ENCODE measurements at places on chromosomes 3 and 15.

GRCh38 chr3:71045212-71045916 is 538.2 kb downstream of the FOXP1 start:
- no peak for DNase-seq

- DNase-seq: no peak
These were observed 572.2 kb downstream of the MECOM start for GRCh38 chr3:169091196-169091823.

GRCh38 chr15:90413411-90414379 is 25.7 kb downstream of the IQGAP1 start:
- no peak for DNase-seq

DNA sequence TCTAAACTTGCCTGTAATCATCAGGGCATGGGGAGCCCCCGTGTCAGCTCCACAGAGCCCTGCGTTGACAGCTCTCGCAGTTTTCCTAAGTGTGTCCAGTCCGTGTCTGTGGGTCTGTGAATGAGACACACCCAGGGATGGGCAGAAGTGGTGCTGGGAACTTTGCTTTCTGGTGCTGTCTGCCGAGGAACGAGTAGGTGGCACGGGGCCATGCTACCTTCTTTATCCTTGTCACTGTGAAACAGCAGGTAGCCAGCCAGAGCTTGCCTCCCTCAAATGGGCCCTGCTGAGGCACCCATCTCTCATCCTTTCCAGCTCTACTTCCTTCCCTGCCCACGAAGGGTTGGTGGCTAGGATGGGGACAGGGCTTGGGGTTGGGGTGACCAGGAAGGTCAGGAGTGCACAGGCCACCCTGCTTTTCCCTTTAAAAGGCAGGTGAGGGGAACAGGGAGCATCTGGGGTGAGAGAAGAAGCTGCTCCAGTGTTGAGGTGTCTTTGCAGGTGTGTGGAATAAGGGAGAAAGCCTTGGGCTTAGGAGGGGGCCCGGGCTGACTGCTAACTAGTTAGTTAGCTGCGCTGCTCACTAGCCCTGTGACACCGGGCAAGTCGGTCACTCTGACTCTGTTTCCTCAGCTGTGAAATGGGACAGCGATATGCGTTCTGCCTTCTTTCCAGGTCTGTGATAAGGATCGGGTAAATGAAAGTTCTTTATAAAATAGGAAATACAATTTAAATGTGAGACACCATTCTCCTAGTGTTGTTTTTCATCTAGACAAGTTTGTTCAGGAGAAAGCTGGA is 27.9 kb downstream of the PDIA5 start:
- no peak for DNase-seq

- DNase-seq: no peak
These were observed 56.5 kb upstream of the ABHD17C start for GRCh38 chr15:80638553-80639167.

DNA sequence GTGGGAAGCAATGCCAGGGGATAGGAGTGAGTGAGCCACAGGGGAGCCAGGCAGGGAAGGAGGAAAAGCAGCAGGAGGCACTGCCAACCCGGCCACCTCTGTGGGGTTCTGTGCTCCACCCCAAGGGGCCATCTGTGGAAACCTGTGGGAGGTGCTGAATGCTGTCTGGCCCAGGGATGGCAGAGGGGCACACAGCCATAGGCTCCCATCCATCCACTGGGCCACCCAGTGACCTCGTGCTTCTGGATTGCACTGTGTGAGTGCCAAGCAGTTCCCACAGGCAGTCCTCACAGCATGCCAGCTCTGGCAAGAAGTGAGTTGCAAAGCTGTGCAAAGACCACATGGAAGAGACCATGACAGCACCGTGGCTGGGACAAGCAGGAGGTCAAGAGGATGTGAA is 27.5 kb downstream of the DNAJB8 start:
- DNase-seq: no peak

GRCh38 chr3:87810452-87811016 is 248.3 kb downstream of the CGGBP1 start:
- no peak for DNase-seq

DNA sequence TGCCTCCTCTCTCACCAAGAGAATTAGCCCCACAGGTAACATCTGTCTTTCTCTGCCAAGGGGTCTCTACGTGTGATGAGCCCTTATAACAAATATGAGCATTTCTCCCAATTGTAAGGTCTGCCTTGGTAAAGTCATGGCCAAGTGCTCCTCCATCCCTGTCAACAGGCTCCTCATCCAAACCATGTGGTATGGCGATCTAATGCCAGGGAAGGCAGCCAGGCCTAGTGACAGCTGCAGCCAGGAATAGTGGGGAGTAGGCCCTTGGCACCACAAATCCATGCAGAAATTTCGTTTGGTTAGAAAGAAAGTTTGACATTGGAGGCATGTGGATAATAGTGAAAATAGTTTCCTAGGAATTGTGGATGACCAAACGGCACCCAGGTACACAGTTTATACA is 4.7 kb upstream of the LRTM1 start:
- no peak for DNase-seq

GRCh38 chr3:193605876-193606275 is 12.9 kb downstream of the OPA1 start:
- DNase-seq: no peak

GRCh38 chr3:7000501-7000900 is 139.6 kb downstream of the GRM7 start:
- DNase-seq: no peak

DNA sequence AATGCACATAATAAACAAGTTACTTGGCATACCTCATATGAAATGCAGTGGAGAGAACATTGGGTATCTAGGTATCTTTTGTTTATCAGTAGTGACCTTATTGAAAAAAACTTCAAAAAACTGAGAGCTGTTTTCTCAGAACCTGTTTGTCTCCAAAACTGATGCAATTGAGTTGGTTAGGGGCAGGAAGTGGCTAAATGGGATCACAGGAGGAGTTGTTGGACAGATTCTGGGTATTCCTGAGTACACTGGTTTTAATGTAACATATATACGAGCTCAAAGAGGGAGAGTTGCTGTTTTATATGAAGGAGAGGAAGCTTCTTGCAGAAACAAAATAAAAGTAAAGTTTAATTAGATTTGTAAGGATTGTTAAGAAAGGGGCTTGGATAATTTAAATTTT is 159.5 kb downstream of the C3orf70 start:
- DNase-seq: no peak

DNA sequence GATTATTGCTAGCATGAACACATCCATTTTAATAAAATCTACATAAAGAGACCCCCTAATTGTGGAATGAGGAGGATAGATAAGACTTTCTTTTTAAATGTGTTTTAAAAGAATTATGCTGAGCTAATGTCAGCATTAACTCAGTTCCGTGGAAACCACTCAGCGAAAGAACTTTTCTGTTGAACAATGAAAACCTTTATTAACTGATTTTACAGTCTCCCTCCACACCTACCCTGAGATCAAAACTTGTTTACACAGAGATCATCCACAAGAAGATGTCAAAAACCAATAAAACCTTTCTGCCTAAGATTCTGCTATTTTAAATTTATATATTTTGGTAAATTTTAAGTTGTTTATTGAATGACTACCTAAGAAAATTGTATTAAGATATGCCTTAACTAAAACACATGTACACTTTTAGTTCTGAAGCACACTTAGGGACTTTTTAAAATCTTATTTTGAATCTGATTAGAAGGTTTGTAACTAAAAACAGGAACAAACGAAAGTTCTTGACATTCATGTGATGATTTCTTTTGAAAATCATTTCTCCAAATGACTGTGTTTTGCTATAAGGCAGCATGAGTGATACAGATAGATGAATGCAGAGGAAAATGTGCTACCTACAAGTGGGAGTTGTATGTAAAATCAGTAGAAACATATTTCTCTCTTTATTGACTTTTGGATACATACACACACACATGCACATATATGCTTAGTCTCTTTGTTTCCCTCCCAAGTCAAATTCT is 369.0 kb downstream of the UNC13C start:
- no peak for DNase-seq

GRCh38 chr3:121660356-121661171 is at the start of gene HCLS1:
HCLS1 (minus strand) TSS chr3:121660903; CDS start chr3:121658347, 2,556 bp downstream.
- peak; percentile 51 for DNase-seq

DNA sequence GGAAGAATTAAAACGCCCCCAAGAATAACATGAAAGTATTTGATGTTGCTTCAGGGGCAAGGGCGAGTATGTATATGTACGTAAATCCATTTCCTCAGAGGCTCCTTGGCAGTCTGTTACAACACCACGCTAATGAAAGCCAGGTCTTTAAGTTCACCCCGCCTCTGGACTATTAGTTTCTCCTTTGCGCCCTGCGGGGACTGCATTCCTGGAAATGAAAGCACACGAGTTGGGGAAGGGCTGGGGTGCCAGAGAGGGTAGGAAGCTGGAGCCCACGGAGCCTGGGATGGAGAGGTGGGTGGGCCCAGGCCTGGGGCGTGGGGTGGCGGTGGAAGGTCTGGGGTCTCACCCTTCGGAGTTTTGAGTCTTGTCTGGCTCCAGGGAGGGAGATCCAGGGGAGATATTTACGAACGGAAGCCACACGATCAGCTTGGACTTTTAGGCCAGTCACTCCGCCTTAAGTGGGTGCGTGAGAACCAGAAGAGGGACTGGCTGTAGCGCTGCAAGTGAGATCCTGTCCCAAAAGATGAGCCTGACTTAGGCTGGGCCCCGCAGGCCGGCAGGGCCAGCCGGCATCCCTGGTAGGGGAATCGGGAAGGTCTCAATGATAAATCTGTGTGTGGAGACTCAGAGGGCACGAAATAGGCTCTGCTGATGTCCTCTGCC is 1.6 kb upstream of the PLCL2 start:
- DNase-seq: no peak

DNA sequence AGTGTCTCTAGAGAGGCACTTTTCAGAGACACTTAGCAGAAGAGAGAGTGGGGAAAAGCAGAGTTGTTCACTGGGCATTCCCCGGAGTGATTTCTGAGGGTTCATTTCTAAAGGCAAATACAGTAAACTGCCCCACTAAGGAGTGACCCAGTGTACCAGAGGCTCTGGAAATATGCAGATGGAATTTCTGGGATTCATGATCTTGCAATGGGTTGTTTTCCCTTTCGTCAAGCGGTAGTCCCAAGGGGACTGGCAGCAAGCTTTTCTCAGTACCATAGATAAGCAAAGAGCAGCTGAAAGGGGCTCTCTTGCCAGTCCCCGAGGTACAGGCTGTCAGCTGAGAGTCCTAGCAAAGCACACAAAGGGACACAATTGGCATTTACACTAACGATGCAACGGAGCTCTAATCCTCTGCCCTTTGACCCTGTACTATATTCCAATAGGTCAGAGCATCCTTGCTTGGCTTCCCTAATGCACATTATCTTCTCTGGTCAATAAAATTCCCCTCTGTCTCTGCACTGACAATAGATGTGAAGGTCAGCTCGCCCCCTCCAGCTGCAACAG is 155.6 kb downstream of the SEMA6D start:
- no peak for DNase-seq

Measured in activated T-helper 1 cell treated with Interleukin-2 at 50 U/mL for 16 hours (primary cell).